ENCODE measurements at places on chromosomes 5 and 9.

- no peak for DNase-seq
These were observed 198.1 kb downstream of the C9orf50 start for GRCh38 chr9:129422843-129423192.

DNA sequence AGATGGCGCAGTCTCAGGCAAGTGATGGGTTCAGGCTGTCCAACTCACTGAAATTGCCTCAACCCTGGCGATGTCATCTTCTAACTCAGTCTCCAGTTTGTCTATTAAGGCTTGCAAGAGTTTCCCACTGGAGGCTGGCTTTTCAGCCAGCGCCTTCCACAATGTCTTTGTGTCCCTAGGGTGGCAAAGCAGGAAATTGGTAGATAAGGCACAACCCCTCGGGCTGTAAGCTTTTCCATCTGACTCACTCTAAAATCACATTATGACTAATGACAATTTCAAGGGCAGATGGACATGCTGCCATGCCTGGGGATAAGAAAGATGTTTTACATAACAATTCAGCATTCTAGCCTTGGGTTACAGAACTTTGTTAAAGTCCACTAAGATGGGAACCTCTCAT lies 61.9 kb downstream of the MROH2B start:
- DNase-seq = no peak

GRCh38 chr9:89999534-90000370 lies 394.9 kb downstream of the GADD45G start:
- peak; percentile 79 for DNase-seq

DNA sequence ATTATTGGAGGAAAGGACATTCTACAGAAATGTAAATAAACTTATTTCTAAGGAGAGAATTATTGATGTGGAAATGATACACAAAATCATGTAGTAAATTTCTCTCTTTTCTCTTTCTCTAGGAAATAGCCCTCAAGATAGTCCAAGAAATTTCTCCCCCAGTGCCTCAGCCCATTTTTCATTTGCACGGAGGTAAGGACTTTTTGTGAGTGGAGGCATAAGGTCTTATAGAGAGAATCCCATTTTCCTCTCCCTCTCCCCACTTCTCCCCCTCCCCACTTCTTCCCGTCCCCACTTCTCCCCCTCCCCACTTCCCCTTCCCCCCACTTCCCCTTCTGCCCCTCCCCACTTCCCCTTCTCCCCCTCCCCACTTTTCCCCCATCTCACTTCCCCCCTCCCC lies 106.6 kb downstream of the CD180 start:
- DNase-seq = no peak

DNA sequence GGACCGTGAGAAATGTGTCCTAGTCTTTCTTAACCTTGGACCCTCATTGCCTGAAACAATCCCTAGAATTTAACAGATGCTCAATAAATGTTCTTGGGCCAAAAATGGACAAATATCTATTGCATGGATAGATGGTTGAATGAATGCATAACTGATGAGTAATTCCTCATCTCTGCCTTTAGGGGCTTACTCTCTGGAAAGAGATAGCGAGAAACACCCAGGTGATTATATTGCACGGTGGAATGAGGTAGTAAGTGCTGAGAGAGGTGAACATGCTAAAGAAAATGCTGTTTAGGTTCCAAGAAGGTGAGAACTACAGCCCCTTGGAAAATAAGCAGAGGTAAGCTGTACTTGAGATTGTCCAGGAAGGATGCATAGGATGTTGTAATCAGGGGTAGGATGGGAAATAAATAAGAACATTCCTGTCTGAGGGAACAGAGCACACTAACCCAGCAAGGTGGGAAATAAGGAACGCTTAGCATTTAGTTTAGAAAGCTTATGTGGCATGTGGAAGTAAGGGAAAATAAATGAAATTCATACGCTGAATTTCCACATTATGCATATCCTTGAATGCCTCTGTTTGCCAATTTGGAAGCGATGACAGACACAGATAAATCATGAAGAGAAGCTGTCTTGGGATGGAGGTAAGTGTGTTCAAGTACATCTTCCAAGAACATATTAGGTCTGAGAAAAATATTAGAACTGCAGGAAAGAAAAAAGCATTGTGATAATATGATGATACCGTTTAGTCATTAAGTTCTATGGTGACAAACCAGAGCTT lies 426.6 kb downstream of the ARHGEF28 start:
- no peak for DNase-seq

DNA sequence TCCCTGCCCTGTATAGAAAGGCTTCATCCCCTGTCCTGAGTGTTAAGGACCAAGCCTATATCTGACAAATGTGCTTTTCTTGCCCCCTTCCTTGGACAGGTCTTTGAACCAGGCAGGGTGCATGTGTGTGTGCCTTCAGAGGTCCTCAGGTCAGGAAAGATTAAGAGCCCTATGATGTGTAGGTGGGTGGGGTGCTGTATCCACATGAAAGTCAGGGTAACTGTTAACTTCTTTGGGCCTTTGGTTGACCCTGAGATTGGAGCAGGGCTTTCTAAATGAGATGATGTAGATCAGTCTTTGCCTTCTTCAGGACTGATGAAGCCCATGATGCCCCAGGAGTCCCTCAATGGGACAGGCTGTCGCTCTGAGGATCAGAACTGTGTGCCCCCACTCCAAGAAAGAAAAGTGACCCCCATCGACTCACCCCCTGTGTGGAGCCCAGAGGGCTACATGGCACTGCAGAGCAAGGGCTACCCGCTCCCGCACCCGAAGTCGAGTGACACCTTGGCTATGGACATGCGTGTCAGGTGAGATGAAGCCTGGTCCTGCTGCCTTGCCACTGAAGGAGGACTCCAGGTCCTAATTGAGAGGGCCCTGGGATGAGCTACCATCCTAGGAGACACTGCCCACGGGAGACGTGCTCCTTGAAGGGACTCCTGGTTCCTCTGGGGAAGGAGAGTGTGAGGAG lies 29.4 kb upstream of the POMT1 start:
- DNase-seq = no peak

DNA sequence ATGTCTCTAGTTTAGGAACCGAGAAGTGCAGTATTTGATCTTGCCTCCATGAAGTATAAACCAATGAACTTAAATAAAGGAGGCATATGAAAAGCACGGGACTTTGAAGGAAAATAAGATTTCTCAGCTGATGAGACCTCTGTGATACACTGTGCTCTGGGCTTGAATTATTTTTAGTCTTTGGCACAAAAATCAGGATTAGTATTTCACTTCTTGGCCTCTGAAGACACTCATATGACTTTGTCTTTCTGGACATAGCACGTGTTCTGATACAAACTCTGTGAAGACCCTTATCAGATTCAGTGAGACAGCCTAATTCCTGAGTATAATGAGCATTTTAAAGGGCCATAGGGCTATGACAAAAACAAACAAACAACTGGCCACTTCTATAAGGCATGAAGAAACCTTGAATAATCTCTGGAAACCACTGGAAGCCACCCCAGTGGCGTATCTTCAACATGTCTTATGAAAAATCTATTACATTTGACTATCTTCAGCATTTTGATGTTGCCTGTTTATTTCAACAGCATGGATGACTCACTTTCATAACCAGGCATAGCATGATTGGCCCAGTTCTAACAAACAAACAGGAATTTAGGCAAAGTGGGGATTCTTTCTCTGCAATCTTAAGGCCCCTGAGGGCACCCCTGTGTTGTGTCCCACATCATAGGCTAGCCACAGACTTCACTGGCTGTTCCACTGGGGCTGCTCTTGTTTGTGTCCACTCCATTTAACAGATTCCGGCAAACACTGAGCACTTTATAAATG lies 90.3 kb upstream of the ZNF462 start:
- no peak for DNase-seq

- DNase-seq = no peak
These were observed 9.8 kb downstream of the RUSC2 start for GRCh38 chr9:35499701-35500030.

GRCh38 chr5:98128271-98128670 lies 645.2 kb upstream of the RGMB start:
- DNase-seq = no peak

GRCh38 chr9:116574027-116574679 lies 113.0 kb upstream of the TRIM32 start:
- no peak for DNase-seq

DNA sequence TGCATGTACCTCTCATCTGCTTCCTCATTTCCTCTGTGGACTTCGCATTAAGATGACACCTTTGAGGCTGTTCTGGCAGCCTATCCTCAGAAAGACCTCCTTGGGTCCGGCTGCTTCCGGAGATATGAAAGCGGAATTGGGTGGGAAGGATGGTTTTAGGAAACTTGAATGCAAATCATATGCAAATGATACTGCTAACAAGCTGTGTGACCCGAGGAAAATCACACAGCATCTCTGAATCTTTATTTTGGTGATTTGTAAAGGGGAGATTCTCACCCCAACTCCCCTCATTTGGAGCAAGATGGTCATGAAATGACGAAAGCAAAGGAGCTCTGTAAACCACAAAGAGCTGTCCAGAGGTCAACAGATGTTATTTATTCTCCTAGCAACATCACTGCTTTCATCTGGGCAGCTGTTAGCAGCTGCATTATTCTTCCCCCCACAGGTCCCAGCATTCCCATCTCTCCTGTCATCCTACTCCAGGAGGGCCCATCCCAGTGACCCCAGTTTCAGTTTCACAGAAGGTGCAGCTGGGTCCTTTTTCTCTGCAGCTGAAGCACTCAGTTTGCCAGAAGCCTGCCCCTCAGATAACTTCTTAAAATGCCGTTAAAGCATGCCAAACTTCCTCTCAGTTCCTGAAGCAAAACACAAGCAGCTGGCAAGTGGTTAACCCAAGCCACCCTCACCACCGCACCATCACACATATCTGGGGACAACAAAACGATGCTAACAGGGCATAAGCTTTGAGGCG lies 269.5 kb downstream of the SEC61B start:
- DNase-seq = no peak

DNA sequence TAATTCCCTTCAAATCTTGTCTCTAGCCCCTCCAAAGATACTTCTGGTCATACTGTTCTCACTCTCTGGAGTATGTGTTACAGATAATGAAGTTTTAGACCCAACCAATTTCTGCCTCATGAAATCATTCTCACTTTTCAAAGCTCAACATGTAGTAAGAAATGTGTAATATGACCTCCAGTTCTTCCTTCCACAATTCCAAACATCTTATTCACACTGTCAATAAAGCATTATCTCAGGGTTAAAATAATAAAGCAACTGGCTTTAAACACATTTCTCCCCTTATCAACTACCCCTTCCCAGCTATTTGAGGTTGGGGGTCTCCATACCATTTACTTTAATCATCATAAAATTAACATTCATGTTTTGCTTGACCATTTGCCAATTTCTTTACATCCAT lies 654.1 kb downstream of the RAB3C start:
- DNase-seq = no peak

GRCh38 chr9:93090091-93090655 lies 5.8 kb upstream of the CARD19 start:
- DNase-seq = no peak
